ENCODE measurements at places on chromosomes 2 and 18.

- no peak for DNase-seq
Observed at GRCh38 chr2:226578373-226578772, 221.2 kb downstream of the IRS1 start.

DNA sequence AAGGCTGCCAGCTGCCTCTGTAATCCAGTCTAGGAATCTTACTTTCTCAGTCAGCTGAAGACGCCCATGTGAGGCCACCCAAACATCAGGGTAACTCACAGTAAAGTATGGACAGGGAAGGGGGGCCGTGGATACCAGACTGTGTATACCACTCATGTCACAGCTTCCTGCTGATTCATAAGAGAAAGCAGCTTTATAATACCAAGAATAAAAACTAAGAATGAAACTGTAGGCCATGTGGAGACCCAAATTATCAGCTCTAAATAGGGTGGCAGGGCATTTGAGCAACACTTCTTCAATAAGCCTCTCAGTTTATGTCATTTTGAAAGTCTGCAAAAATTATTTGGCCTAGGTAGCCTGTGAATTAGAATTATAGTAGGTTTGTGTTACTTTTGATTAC is 115.0 kb upstream of the CDCA7 start:
- DNase-seq = no peak

GRCh38 chr18:13551841-13552733 is 174.3 kb downstream of the FAM210A start:
- DNase-seq = no peak

- DNase-seq = no peak
Observed at GRCh38 chr2:9831670-9832069, 11.6 kb upstream of the TAF1B start.

GRCh38 chr2:157420771-157421323 is 23.0 kb downstream of the CYTIP start:
- no peak for DNase-seq

DNA sequence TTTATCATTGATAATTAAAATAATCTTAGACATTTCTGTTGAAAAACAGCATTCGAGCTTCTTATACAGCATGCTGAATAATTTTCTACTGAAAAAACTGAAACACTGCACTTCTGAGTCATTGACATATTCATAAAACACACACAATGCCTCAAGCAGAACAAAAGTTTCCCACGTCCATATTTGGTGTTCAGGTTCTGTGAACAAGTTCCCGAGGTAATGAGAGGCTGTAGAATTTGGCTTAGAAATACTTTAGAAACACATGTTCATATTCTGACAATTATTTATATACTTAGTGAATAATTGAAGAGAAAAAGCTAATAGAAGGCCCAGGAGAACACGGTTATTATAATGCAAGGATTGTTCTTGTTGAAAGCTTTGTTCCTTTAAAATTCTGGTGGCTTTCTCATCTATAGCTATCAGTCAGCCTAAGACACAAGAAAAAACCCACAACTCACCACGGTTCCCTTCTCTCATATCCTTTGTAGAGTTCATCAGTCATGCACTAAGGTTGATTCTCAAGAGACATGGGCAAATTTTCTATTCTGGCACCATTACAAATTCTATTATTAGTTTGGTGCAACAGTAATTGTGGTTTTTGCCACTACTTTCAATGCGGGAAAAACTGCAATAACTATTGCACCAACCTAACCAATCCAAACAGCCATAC is 194.4 kb downstream of the TMX3 start:
- no peak for DNase-seq

GRCh38 chr2:84212611-84213314 is 246.3 kb downstream of the SUCLG1 start:
- DNase-seq = no peak

- peak; percentile 18 for DNase-seq
Observed at GRCh38 chr2:241129086-241129871, 20.0 kb downstream of the PASK start.

GRCh38 chr2:70574109-70574508 is 20.5 kb upstream of the TGFA start:
- no peak for DNase-seq

DNA sequence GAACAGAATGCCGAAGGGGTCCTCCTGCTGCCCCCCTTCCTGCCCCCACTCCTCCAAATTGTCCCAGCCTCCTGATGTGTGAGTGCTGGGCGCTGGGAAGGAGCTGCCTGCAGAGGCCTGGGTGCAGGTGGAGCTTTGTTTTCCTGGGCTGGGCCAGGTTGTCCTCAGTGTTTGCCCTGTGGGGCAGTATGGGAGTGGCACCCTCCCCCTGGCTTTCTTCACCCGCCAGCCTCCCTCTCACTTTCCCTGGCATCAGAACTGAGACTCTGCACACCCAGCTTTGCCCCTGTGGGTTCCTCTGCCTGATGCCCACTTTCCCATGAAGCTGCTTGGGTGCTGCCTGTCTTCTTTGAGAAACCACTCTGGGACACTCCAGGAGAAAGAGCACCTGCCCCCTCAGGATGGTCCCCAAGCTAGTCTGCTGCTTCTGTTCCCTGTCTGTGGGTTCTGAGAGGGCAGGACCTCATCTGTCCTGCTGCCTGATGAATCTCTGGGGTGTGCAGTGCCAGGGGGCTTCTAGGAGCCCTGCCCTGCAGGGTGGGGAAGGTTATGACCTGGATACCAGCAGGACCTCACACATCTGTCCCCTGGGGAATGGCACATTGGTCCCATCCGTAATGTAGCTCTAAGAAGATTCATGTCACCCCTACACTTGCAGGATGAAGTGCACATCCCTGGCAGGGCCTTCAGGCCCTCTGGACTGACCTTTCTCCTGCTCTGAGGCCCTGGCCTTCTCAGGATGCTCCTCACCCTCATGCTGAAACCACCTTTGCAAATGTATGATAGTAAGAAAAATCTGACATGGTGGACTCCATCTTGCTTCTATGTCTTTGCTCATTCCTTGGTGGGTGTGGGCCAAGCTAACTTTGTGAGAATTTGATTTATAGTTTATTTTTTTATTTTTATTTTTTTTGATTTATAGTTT is 146.8 kb upstream of the HS6ST1 start:
- DNase-seq = peak; percentile 33

DNA sequence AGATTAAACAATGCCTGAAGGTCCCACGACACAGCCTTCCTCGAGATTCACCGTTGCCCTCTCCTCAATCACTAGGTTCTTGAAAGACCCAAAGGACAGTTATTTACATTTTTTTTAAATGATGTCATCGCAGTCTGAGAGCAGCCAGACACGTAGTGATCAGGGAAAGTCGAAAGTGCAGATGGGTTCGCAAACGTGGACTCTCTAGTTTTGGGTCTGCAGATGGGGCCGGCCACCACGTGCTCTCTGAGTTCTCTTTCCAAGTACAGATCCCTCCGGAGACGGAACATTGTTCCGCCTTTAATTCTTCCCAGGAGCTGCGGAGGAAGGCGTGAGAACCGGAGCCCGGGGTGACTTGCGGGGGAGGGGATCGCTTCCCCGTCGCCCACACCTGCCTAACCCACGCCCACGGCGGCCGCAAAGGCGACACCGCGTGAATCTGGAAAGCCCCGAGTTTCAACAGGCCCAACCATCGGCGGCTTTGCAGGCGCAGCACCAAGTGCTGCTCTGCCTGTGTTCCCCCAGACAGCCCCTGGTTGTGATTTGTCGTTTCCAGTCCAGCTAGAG is 54.3 kb downstream of the PKDCC start:
- peak; percentile 87 for DNase-seq

DNA sequence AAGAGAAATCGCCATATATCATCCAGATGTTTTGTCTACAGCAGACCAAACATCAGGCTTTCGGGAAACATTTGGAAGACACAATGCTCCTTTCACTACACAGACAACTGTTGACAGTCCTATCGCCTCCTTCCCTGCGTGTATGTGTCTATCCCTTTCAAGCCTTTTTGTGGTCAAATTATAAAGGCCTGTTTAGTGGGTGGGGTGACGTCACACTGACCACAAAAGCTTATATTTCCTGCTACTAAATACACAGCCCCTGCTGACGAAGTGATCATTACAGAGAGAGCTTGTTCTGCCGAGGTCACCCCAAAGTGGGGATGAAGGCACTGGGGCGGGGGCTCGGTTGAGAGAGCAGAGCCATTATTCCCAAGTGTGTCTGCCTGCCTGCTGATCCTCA is 302.7 kb upstream of the TNP1 start:
- no peak for DNase-seq

DNA sequence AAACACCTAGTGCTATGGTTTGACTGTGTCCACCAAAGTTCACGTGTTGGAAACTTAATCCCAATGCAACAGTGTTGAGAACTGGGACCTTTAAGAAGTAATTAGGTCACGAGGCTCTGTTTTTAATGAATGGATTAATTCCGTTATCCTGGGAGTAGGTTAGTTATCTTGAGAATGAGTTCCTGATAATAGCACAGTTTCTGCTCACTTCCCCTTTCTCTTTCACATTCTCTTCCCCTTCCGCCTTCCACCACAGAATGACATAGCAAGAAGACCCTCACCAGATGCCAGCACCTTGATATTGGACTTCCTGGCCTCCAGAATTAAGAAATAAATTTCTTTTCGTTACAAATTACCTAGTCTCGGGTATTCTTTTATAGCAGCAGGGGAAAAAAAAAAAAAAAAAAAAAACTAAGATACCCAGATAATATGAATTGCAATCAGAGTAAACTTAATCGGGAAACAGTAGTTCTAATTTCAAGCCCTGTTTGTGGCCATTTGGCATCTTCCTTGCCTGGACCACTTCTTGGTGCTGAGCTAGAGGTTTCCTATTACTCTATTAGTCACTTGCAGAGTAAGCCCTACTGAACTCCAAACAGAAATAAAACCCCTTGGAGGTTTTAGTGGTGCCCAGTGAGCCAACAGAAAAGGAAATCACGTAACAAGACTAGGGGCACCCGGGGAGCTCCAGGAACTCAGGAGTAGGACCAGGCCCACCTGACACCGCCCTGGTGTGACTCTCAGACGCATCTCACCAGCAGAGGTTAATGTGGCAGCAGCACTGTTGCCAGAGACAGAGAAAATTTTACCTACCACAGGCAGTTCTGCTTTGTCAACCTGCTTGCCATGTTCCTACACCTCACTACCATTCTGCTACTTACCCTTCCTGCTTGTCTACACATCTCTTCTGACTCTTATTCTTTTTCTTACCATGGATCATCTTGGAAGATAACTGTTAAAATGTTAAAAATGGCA is 147.6 kb upstream of the CAB39 start:
- no peak for DNase-seq

DNA sequence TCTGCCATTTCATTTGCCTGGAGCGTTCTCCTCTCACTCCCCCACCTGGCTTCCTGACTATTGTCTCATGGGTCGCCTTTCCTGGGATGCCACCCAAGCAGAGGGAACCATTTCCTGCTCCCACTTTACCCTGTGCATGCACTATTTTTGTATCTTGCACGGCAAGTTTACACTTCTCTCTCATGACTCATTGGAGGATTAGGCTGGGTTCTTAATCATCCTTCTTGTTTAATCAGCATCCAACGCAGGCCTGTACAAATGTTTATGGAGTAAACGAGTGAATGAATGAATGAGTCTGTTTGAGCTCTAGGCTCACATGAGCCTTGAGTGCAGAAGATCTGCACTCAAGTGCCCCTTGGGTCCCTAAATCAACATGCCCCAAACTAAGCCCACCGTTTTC is 3.8 kb upstream of the ARHGAP25 start:
- DNase-seq = no peak

- DNase-seq = no peak
Observed at GRCh38 chr2:163859951-163860350, 124.1 kb upstream of the FIGN start.

- no peak for DNase-seq
Observed at GRCh38 chr2:146748046-146748445, 1096.8 kb upstream of the ACVR2A start.

DNA sequence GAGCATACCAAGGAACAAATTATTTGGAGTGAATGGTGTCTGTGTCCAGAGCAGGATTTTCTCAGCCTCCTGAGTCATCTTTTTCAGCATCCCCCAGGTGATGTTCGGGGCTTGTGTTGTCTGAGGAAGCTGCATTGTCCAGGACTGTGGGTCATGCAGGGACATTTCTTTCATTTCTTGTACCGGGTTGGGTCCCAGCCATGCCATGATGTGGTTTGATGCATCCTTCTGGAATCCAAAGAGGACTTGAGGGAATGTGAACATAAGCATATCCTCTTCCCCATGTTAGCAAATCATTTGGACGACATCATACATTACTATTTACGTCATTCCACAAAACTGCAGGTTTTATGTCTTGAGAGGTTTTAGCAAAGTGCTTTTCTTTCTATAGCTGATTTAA is 797.8 kb downstream of the CCDC85A start:
- no peak for DNase-seq

DNA sequence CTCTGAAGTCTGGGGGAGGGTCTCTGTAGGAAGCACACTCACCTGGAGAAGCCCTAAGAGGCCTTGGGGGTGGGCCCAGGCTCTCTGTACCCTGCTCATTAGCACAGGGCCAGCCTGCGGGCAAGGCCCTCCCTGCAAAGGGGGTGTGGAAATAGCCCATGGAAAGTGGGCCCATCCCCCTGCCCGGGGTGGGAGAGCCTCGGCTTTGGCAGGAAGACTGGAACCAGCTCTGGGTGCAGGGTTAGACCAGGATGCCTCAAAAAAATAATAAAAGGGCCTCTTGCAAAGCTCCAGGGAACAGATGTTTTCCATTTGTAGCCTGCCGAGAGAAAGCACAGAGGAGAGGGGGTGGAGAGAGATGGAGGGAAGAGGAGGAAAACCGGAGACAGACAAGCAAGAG is 98.7 kb downstream of the STPG4 start:
- DNase-seq = no peak
